ENCODE measurements at places on chromosomes 1 and 21.

- no peak for DNase-seq
These were observed 82.1 kb upstream of the DUSP10 start for GRCh38 chr1:221824025-221824424.

DNA sequence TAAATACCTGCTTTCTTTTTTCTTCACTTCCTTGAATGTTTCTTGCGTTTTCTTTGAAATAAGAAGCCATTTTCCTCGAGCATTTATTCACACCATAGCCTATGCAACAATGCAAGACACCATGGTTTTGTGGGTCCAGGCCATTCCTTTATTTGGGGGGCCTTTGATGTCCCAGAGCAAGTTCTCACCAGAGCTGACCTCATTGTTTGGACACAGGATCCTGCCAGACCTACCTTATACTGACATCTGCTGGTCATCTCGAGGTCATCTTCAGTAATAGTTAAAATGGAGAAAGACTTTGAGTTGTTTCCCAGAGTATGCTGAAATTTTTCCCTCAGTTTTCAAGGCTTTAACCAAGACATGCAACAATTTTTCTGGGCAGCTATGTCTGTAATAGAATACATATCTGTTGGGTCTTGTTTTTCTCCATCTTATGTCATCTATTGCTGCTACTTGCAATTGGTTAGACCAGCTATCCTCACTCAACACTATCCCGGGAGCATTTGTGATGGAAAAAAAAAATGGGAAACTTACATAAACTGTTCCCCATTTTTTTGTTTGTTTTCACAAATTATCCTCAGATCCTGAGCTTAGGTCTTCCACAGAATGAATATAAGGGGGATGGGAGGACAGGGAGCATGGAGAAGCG is 34.0 kb upstream of the BACE2 start:
- DNase-seq = no peak

GRCh38 chr1:116777831-116778830 is 23.9 kb downstream of the CD2 start:
- DNase-seq = no peak

DNA sequence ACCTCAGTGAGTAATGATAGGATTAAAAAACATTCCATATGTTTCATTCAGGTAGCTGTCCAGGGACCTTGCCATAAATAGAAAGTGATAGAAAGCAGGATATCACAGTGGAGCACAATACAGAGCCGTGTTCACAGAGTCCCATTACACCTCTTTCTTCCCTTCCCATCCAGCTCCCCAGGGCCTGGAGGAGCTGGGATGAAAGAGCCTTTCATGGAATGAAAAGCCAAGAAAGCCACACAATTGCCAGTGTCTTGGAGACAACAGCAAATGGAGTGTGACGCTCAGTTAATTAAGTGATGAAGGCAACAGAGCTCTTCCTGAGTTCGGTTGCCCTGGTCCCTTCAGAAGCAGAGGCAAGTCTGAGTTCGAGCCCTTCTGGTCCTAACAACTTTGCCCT is 387.3 kb upstream of the PLXNA2 start:
- DNase-seq = no peak

GRCh38 chr21:44867464-44867863 is 6.0 kb downstream of the PTTG1IP start:
- no peak for DNase-seq

GRCh38 chr1:216805233-216805632 is 82.0 kb upstream of the ESRRG start:
- no peak for DNase-seq

DNA sequence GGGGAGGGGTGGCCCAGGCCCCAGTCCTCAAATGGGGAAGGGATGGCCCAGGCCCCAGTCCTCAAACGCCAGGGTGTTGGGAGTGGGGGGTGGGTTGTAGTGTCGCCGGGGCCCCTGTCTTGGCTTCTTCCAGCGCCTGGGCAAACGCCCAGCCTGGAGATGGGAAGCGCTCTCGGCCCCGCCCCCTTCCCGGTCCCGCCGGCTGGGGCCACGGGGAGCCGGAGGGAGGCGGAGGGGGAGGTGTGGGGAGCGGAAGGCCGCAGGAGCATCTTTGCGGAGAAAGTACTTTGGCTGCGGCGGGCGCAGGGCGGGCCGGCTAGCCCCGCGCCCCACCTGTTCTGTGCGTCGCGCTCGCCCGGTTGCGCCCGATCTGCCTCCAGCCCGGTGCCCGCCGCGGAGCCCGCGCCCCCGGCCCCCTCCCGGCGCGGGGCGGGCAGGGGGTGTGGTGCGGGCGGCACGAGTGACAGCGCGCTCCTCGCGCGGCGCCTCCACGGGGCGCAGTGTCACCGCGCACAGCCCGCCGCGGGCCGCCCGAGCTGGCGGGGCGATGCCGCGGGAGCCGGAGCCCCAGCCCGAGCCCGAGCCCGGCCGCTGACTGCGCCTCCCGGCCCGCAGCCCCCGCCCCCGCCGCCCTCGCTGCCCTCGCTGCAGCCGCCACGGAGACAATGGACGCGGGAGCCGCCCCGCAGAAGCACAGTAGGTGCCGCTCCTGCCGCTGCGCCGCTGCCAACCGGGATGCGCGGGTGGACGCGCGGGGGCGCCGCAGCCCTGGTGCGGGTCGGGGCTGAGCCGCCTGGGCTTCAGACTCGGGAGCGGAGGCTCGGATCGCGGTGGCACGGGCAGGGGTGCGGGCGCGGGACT is 31.1 kb upstream of the PEX10 start:
- DNase-seq = no peak

GRCh38 chr1:151501474-151501873 is 9.7 kb upstream of the CGN start:
- DNase-seq = no peak

- no peak for DNase-seq
These were observed 48.6 kb downstream of the SCYL3 start for GRCh38 chr1:169844941-169845608.

DNA sequence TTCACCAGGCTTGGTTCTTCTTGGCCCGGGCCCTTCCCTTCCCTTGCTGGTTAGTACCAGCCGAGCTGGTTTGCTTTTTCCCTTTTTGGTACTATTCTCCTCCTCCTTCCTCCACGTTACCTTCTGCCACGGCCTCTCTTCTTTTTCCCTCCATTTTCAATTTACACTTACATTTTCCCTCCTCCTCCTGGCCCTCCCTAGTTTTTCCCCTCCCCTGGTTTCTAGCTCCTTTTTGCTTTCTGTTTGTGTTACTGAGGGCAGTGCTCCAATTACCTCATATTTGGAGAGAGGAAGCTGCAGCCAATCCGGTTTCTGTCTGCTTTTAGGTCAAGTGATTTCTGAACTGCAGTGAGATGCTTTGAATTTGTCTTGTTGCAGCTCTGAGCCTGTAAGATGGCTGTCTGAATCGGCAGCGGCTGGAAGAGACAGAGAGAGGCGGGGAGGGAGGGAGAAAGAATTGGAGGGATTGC is 63.7 kb downstream of the MACF1 start:
- no peak for DNase-seq

GRCh38 chr1:234624724-234625117 is 14.7 kb upstream of the IRF2BP2 start:
- DNase-seq = no peak

GRCh38 chr1:32365445-32365844 is 3.1 kb downstream of the TSSK3 start:
- DNase-seq = no peak

DNA sequence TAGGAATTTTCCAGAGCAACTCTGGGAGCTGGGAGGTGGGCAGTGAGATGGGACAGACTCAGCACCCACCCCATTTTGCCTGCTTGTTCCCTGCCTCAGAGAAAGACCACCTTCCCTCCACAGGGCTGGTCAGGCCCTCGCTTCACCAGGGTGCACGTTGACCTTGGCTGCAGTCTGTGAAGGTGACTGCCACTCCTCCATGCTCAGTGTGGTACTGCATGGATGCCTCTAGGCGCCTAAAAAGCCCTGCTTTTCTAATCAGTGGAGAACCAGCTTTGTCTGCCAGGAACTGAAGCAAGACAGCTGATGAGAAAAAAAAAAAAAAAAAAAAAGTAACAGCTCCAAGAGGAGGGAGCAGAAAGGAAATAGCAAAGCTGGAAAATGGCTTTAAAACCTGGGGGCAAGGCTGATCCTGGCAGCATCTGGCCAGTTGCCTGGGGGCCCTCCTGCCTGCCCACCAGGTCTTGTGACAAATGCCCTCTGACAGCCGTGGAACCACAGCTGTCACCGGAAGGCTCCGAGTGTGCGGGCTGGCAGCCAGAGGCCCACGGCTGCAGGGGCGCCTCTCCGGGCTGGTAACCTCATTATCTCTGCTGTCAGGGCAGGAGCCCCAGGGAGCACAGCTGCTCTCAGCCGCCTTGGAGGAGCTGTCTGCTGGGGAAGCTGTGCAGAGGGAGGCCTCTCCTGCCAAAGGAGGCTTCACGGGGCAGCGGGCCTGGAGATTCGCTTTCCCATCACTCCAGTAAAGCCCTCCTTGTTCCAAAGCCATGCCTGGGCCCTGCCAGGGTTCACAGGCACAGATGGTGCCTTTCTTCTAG is 13.7 kb downstream of the KIAA1614 start:
- no peak for DNase-seq

DNA sequence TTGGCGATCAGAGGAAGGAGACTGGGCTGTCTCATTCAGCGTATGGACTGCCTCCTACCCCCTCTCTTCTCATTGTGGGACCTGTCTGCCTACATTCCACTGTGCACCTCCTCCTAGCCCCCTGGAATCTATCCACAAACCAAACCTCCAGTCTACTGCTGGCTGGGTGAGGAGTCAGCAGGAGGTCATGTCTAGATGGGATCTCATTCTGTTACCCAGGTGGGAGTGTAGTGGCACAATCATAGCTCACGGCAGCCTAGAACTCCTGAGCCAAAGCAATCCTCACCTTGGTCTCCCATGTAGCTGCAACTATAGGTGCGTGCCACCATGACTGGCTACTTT is 18.0 kb upstream of the TTC22 start:
- no peak for DNase-seq
